ENCODE measurements at places on chromosomes 11 and 22.

DNA sequence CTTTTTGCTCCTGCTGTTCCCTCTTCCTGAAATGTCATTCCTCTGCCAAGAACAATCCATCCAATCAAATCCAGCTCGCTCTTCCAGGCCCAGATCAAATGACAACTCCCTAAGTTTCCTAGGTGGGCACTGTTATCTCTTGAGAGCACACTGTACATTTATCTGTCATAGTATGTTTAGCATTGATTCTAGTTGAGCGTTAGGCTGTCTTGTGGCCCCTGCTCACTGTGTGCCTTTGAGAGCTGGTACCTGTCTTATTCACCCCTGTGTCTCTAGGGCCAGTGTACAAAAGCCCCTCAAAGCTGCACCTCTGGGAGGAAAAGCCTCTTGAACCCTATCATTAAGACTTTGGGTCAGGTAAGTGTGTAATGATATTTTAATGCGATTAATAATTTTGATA, 7.1 kb upstream of the LMO2 start:
- no peak for DNase-seq

DNA sequence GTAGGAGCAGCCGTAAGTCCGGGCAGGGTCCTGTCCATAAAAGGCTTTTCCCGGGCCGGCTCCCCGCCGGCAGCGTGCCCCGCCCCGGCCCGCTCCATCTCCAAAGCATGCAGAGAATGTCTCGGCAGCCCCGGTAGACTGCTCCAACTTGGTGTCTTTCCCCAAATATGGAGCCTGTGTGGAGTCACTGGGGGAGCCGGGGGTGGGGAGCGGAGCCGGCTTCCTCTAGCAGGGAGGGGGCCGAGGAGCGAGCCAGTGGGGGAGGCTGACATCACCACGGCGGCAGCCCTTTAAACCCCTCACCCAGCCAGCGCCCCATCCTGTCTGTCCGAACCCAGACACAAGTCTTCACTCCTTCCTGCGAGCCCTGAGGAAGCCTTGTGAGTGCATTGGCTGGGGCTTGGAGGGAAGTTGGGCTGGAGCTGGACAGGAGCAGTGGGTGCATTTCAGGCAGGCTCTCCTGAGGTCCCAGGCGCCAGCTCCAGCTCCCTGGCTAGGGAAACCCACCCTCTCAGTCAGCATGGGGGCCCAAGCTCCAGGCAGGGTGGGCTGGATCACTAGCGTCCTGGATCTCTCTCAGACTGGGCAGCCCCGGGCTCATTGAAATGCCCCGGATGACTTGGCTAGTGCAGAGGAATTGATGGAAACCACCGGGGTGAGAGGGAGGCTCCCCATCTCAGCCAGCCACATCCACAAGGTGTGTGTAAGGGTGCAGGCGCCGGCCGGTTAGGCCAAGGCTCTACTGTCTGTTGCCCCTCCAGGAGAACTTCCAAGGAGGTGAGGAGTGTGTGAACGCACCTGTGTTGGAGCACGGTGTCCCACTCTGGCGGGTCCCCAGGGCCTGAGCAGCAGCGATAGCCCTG, at the start of gene TAGLN:
TSS of gene TAGLN (plus strand) at position 318 of the 863 bp plus-strand sequence. CDS start 3,644 bp downstream, outside the sequence.
- DNase-seq, result no peak

GRCh38 chr22:50546326-50547262, 895 bp downstream of the KLHDC7B start:
- no peak for DNase-seq

- no peak for DNase-seq
Measured at GRCh38 chr11:13963169-13963948, 836 bp downstream of the SPON1 start.

DNA sequence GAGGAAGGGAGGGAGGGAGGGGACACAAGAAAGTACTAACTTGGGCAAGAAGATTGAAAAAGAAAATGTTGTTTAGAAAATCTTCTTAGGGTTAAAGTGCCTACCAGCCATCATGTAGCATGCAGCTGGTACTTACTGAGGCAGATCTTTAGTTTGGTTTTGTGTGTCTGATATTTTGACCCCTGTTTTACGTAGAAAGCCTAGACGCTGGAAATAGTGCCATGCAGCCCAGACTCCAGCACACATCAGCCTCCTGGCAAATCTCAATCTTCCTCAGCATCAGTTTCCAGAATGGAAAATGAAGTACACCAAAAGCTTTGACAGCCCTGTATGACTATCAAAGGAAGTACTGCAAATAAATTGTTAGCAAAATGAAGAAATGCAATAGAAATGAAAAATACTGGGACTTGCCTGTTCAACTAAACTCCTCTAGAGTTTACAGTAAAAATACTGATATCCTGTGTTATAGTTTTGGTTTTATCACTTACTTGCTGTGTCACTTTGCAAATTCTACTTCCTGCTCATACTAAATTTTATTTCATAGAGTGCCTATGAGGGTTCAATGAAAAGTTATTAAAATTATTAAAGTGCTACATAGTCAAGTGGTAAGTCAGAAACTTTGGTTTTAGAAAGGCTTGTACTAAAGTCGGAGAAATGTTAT, 7.4 kb downstream of the USP28 start:
- no peak for DNase-seq

DNA sequence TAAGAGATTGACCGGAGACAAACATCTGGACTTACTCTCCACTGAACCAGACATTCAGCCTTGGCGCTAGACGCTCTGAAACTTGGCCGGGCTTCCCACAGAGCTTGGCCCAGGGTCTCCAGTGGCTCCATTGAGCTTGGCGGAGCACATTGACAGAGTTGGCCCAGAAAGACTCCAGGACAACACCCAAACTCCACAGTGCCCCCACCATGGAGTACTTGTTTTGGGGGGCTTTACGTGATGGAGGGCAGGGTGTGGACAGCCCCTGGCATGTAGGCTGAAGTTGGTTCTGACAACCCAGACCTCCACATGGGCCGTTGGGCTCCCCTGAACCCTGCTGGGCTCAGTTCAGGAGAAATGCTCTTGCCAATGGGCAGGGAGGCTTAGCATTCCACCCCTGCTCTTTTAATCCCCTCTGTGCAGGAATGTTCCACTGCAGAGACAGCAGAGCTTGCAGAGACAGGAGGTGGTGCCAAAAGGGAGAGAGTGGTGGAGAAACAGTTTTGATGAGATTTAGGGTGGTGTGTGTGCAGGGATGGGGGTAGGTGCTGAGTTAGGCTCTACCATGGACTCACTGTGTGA, 102.4 kb upstream of the TIMP3 start:
- DNase-seq, result no peak

DNA sequence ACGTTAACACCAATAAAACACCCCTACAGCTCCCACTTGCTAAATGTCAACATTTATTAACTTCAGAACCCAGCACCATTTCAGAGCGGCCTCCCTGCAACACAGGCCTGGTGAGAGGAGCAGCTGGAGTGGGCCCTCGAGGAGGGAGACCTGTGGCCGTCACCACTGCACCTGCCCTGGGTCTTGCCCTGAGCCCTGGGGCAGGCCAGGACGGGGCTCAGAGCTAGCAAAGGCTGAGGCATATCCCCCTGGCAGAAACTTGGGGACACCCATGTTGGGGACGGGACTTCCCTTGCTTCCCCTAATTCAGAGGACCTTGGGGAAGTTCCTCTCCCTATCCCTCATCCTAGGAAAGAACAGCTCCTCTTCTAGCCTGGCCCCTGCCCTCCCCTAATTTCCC, 137.3 kb upstream of the THY1 start:
- DNase-seq, result no peak

Measured in HuH-7.5 (cell line).